ENCODE measurements at places on chromosomes 12 and 14. TPM values are rescaled to one million over a fixed set of nuclear protein-coding genes. Genes with fewer than 3 reads are reported as not detected.
A peak's percentile ranks its signal among the peaks of the same experiment; 100 is the strongest.

GRCh38 chr12:93219947-93220346, 157.8 kb upstream of the NUDT4 start:
- DNase-seq = no peak

SOAT2 gene
- total RNA-seq = 7.9 TPM

DNA sequence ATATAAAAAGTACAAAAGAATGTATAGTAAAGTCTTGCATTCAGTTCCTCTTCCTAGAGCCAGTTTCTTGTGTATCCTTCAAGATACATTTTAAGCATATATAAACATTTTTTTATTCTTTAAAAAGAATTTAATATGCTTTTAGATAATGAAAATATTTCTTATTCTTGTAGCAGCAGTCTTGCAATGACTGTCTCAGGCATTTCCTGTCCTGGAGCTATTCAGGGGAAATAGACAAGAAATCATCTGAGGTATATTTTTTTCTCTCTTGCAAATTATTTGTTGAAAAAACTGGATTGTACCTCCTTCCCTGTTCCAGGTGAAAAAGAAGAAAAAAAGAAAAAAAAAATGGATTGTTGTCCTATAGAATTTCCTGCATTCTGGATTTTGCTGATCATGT, 17.0 kb upstream of the ERBB3 start:
- no peak for DNase-seq

DNA sequence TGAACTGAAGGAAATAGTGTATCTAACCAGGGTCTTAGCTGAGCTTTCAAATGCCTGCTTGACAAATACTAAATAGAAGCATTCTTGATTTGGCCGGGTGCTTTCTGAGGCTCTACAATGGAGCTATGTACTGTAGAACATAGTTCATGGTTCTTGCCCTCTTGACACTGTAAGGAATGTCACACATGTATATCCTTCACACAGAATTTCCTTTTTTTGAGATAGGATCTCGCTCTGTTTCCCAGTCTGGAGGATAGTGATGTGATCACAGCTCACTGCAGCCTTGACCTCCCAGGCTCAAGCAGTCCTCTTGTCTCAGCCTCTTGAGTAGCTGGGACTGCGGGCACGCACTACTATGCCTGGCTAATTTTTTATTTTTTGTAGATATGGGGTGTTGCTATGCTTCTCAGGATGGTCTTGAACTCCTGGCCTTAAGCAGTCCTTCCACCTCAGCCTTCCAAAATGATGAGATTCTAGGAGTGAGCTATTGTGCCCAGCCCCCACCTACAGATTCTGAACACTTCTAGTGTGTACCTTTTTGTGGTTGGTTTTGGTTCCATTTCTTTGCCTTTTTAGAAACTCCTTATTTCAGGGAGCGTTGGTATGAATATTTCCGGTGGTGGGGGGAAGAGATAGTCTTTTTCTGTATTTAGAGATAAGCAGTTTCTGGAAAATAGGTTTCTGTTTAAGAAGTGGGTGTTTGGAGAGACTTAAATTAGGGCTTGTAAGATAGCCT, 4.2 kb downstream of the MLXIP start:
- DNase-seq = no peak

CIROP gene
- total RNA-seq = not detected

DNA sequence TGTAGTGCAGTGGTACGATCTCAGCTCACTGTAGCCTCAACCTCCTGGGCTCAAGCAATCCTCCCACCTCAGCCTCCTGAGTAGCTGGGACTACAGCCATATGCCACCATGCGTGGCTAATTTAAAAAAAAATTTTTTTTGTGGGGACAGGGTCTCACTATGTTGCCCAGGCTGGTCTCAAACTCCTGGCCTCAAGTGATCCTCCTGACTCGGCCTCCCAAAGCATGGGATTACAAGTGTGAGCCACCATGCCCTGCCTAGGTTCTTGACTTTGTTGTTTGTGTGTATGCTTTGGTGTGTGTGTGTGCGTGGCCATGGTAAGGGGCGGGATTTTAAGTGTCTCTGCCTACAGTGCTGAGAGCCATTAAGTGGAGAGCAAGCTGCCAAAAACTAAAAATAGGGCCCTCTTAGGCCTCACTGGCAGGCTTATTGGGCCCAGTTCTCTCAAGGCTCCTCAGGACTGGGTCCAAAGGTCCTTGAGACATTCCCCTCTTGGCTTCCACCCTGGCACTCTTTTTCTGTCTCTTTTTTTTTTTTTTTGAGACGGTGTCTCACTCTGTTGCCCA, 5.1 kb downstream of the COX14 start:
- no peak for DNase-seq

- DNase-seq = no peak
These were observed 30.3 kb upstream of the KCNC2 start for GRCh38 chr12:75239987-75240386.

GRCh38 chr12:58819345-58819744, 101.0 kb downstream of the LRIG3 start:
- DNase-seq = no peak

KRT77 gene
- total RNA-seq = not detected

GRCh38 chr12:109500406-109501185, 23.2 kb downstream of the UBE3B start:
- no peak for DNase-seq

- DNase-seq = no peak
These were observed 239 bp downstream of the ZFP36L1 start for GRCh38 chr14:68792678-68792978.

KITLG gene
- total RNA-seq = 0.05 TPM

- no peak for DNase-seq
These were observed 166.4 kb downstream of the STXBP6 start for GRCh38 chr14:24883576-24883975.

- DNase-seq = peak; percentile 40
These were observed 46.5 kb downstream of the ST8SIA1 start for GRCh38 chr12:22287776-22288621.

DNA sequence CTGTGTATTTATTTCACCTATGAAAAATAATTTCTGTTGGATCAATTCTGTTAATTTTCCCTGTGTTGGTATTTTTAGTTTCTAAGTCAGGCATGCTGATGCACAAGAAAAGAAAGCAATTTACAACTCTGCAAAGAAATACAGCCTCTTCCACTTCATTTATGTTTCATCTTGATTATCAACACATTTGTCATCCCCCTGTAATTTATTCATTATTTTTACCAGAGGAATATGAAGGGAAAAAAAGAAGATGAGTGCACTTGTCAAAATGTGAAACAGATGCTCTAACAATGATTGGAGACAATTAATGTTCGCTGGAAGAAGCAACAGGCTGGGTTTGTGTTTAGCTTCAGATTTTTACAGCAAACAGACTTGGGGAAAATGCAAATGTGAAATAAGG, 958.5 kb upstream of the SEL1L start:
- DNase-seq = no peak

DNA sequence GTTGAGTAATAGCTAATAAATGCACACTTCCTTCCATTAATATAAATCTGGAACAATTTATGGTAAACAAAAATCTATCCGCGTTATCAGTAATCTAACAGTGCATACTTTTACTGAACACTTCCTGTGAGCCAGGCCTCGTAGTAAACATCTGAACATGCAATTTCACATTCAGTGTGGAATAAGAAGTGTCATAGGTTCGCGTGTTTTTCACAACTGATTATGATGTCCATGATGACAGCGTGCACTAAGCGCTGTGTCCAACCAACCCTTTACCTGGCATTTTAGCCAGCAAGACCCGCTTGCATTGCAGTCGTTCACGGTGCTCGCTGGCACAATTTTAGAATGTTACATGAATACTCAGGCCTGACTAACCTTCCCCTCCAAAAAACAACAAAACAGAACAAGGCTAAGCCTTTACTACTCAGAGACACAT, 2.1 kb downstream of the PNMA1 start:
- no peak for DNase-seq

- DNase-seq = no peak
These were observed 974 bp downstream of the BTBD7 start for GRCh38 chr14:93331728-93332396.

MYF6 gene
- total RNA-seq = not detected

ASPG gene
- total RNA-seq = not detected

DNA sequence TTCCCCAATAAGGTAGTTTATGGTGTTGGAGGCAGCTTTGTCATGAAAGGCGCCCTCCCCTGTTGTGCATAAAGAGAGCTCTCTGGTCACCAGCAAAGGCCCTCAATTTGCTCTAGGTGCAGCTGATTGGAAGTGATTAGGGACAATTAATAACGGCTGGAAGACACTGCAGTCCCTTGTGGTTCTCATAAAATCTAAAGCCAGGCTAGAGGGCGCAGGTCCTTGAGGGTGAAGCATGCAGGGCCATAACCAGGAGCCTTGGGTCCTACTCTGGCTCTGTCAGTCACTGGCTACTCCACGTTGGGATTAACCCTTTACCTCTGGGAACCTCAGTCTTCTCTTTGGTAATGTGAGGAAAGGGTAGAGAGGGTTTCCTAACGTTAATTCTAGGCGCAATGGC, 1.9 kb downstream of the DAAM1 start:
- DNase-seq = no peak

- no peak for DNase-seq
These were observed 3.5 kb downstream of the HMGA2 start for GRCh38 chr12:65827827-65828231.

SLC15A5 gene
- not detected for total RNA-seq

DNA sequence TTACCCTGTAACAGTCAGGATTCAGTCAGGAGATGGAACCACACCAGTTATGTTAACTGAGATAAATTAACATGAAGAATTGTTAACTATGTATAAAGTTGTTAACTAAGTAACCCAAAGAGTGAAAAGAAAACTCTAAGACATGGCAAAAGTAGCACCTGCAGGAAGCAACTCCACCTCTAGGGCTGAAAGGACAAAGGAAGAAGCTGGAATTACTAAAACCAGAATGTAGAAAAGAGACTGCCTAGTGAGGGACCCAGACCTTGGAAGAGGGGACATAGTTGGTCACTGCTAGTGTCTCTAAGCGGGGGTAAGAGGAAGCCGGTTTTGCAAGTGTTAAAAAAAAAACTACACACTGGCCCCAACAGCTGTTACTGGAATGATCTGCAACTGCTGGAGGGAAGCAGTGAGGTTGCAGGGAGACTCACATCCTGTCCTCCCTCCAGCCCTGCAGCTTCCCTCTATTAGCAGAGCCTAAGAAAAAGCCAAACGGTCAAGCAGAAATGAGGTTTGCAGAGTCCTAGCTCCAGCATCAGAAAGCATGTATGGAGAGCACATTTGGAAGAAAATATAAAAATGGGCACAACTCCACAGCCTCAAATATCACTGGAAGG, 39.8 kb downstream of the GPR135 start:
- DNase-seq = no peak

DNA sequence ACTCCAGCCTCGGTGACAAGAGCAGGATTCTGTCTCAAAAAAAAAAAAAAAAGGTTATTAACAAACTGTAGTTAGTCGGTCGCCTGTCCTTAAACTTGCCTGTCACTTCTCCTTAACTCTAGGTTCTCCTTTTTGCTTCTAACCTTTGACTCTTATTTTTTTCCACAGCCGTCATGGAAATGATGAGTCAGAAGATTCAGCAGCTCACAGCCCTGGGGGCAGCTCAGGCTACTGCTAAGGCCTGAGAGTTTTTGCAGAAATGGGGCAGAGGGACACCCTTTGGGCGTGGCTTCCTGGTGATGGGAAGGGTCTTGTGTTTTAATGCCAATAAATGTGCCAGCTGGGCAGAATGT, 418 bp upstream of the MYG1 start:
- DNase-seq = peak; percentile 55

PEBP1 gene
- total RNA-seq = 93.4 TPM

KRT8 gene
- 0.65 TPM for total RNA-seq

- no peak for DNase-seq
These were observed 11.3 kb upstream of the ERP27 start for GRCh38 chr12:14949631-14950030.

GRCh38 chr14:78253986-78254385, 83.8 kb downstream of the NRXN3 start:
- DNase-seq = peak; percentile 26

HOMEZ gene
- 11.8 TPM for total RNA-seq

KRT73 gene
- total RNA-seq = 0.36 TPM

MAP3K12 gene
- total RNA-seq = 18.8 TPM

LMO3 gene
- total RNA-seq = not detected

- no peak for DNase-seq
These were observed 204.6 kb downstream of the BTG1 start for GRCh38 chr12:91940826-91941570.

DNA sequence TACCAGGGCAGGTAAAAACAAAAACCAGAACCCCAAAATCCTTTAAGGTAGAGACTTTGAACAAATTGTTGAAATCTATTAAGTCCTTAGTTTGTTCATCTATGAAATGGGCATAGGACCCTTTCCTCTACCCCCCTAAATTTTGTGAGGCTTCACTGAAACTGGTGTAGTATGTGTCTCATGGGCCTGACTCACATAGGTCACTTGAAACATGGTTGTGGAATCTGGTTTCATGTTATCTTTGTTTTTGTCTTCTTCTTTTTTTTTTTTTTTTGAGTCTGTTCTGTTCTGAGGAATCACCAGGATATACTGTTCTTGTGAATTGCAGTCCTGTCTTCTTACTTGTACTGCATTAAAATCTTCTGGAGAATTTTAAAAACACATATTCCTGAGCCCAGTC, 202.2 kb downstream of the KTN1 start:
- no peak for DNase-seq

- no peak for DNase-seq
These were observed 1.7 kb downstream of the PSMB11 start for GRCh38 chr14:23043754-23044153.

MFAP5 gene
- total RNA-seq = not detected

GRCh38 chr12:27331927-27332324, 710 bp upstream of the BMAL2 start:
- DNase-seq = no peak

POTEM gene
- not detected for total RNA-seq

- no peak for DNase-seq
These were observed 61.3 kb downstream of the DICER1 start for GRCh38 chr14:95095996-95096395.

GUCY2C gene
- not detected for total RNA-seq

TAS2R50 gene
- total RNA-seq = 0.90 TPM

AKAP5 gene
- 1.2 TPM for total RNA-seq

- DNase-seq = peak; percentile 12
These were observed 57.6 kb downstream of the BRMS1L start for GRCh38 chr14:35883677-35884293.

GRCh38 chr14:104262515-104263514, 124.4 kb downstream of the KIF26A start:
- DNase-seq = no peak

DNA sequence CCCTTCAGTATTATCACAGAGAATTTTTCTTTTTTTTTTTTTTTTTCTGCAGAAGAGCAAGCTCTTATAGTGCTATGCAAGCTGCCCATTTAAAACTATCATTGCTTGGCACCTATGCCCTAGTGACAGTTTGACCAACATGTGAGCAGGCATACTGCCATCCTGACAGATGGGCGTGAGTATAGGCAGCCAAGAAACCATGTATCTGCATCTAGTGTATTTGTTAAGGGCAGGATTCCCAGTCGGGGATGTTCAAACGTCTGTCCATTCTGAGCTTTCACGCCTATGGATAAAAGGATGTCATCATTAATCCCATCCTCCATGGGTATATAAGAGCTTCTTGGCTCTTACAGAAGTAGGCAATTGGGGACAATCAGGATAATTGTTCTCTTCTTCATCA, 8.8 kb downstream of the VRK1 start:
- DNase-seq = no peak

OR6C65 gene
- not detected for total RNA-seq

Data from activated T-cell treated with anti-CD3 and anti-CD28 coated beads, Interleukin-2, amount 50 U/mL, for 72 hours (primary cell).